ENCODE measurements at places on chromosomes 2 and 18. TPM values are rescaled to one million over a fixed set of nuclear protein-coding genes. Genes with fewer than 3 reads are reported as not detected.
A peak's percentile ranks its signal among the peaks of the same experiment; 100 is the strongest.

GRCh38 chr2:19850056-19851050, 51.4 kb downstream of the TTC32 start:
- no peak for DNase-seq

DNA sequence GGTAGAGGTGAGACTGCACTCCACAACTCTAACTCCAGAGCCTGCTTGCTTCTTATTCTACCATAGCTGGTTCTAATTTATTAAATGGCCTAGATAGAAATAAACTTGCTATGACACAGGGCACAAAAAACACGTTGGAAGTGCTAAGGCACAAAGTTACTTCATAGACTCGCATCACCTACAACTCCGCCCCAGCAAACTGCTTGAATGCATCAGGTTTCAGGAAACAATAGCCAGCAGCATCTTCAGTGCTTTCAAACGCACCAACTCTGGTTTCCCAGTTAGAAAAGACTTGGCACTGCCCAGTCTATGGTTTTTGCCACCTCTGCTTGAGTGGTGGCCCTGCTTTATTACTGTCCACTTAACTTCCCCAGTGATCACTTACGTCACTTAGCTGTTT, 142.6 kb downstream of the RIF1 start:
- DNase-seq = no peak

- peak; percentile 32 for DNase-seq
These were observed 46.6 kb upstream of the TCF4 start for GRCh38 chr18:55634545-55634944.

DNA sequence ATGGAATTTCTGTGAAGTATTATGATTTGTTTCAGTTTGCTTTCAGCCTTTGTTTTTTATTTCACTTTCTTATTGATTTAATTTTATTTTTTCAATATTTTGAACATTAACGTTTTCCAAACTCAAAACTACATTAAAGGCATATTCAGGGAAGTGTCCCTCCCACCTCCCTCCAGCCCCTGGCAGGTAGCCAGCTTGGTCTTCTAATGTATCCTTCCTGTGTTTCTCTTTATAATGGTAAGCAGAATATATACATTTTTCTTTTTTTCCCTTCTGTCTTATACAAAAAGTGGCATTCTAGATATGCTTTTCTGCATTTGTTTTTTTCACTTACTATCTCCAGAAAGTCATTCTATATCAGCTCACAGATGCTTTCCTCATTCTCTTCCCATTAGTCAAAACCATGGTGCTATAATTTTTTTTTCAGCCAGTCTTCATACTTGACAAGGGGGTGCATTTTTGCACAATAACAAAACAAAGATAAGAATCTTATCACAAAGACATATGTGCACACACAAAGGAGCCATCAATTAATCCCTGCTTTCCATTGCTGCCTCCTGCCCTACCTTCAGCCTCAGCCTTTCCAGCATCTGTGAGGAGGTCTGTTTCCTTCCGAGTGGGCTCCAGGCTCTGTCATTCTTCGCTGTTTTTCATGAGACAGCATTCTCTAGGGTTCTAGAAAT, 33.7 kb upstream of the TMEM177 start:
- DNase-seq = no peak

DNA sequence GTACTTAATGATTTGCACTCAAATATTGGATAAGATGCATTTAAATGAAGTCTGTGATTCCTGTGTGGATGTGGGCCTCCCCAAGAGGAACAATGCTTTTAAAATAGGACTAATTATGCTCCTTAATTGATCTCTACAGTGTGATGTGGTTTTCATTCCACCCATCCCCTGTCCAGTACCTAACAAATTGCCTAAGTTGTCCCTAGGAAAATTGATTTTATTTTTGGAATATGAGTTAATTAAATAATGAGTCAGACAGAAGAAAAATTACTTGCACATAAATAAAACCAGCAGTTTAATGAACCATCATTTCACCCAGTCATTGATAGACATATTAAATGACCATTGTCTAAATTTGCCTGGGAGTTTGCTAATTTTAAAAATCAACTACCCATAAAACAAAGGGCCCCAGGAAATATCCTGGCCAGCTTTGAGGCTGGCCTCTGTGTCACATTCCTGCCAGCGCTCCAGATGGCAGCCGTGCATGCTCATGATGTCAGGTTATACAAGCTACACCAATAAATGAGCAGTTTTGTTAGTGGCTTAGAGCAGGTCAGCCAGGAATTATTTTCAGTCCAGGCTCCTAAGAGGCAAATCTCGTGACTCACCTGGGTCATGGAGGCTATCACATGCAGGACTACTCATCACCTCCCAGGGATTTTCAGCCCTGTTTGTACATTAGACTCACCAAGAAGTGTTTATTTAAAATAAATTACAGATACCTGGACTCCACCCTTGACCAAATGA, 31.9 kb downstream of the ABHD3 start:
- DNase-seq = no peak

COLEC12 gene
- 10.9 TPM for polyA plus RNA-seq

GRCh38 chr18:59279193-59279592, 5.9 kb upstream of the RAX start:
- DNase-seq = no peak

DNA sequence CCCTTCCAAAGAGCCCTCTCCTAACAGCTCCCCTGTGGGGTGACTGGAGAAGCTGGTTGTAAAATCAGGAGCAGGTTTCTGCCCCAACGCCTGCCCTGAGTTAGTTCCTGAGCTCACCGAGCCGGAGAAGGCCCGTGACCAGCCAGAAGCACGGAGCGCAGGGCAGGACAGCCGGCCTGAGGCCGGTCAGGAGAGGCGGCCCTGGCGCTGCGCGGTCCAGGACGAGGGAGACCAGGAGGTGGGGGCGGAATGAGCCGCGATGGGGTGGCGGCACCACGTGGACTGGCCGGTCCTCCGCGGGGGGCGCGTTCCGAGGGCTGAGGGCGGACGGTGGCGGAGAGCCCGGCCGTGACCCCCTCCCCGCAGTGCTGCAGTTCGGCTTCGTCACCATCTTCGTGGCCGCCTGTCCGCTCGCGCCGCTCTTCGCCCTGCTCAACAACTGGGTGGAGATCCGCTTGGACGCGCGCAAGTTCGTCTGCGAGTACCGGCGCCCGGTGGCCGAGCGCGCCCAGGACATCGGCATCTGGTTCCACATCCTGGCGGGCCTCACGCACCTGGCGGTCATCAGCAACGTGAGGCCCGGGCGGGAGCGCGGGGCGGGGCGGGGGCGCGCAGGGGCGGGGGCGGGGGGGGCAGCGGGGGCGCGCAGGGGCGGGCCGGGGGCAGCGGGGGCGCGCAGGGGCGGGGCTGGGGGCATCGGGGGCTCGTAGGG, 29.0 kb downstream of the ANO7 start:
- DNase-seq = no peak

All from AG04450 (cell line).